Mesenteric fat pad (tissue), 1 donor: ENCODE measurements at places on chromosomes 11 and 22. TPM values are rescaled to one million over a fixed set of nuclear protein-coding genes. Genes with fewer than 3 reads are reported as not detected.

- no peak for DNase-seq
Measured at GRCh38 chr11:20949585-20949984, 280.2 kb downstream of the NELL1 start.

GRCh38 chr22:35322126-35322525, 22.4 kb downstream of the TOM1 start:
- DNase-seq = no peak

DNA sequence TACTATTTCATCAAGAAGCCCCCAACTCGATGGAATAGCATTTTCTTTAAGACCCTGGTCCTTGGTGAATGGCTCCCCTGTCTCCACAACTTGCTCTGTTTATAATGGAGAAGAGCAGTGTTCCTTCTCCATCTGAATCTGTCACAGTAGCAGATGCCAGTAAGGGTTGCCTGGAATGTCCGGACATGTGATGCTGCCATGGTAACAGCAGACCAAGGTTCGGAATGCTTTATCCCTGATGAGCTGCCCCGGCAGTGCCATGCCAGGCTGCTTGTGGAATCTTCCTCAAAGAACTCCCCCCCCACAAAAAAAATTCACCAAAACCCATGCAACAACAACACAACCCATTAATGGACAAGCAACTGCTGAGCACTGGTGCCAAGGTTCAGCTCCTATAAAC, 72.5 kb downstream of the KCNC1 start:
- DNase-seq = no peak

TRIM51 gene
- total RNA-seq = not detected

PLEKHB1 gene
- 0.58 TPM for total RNA-seq
